ENCODE measurements at places on chromosomes 7 and 10. TPM values are rescaled to one million over a fixed set of nuclear protein-coding genes. Genes with fewer than 3 reads are reported as not detected.

DNA sequence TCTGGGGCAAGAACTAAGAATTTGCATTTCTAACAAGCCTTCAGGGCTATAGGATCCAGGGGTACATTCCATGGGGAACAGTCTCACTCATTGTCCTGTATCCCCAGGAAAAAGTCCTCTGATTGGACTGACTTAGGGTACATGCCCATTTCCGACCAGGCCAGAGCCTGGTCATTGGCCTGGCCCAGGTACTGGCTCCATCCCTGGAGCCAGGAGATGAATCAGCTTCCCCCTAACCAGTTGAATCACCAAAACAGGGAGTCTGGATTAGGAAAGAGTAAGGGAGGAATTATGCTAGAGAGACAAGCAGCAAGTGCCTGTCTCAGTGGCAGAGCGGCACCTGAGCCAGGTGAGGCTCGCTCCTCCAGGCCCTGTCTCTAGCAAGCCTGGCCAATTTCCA is 137.5 kb downstream of the FGFR2 start:
- no peaks in the 10 kb centered on the region for H3K27me3 ChIP-seq
- H3K4me3 ChIP-seq: no peak overlapping the region
- H3K27ac ChIP-seq: peak overlapping the region; percentile 75
- no peaks in the 10 kb centered on the region for H3K36me3 ChIP-seq
- no peak for DNase-seq
- H3K4me1 ChIP-seq: peaks cover 26% of the 10 kb centered on the region

GRCh38 chr7:150940431-150941102 is 37.6 kb downstream of the KCNH2 start:
- no peaks in the 10 kb centered on the region for H3K27me3 ChIP-seq
- peaks cover 42% of the 10 kb centered on the region for H3K4me1 ChIP-seq
- no peaks in the 10 kb centered on the region for H3K36me3 ChIP-seq
- H3K27ac ChIP-seq: no peak overlapping the region
- DNase-seq: peak; percentile 24

Gene SUN3
- total RNA-seq: not detected

- no peaks in the 10 kb centered on the region for H3K36me3 ChIP-seq
- no peaks in the 10 kb centered on the region for H3K27me3 ChIP-seq
- H3K27ac ChIP-seq: no peak overlapping the region
- H3K4me1 ChIP-seq: no peaks in the 10 kb centered on the region
- H3K4me3 ChIP-seq: no peak overlapping the region
- no peak for DNase-seq
Measured at GRCh38 chr7:83415840-83416239, 233.1 kb downstream of the SEMA3E start.

Gene GDF10
- total RNA-seq: 4.4 TPM

Gene SEPTIN14
- not detected for total RNA-seq
